ENCODE measurements at places on chromosomes 3 and 15.

GRCh38 chr3:123568875-123569274, 16.0 kb downstream of the HACD2 start:
- DNase-seq = no peak

DNA sequence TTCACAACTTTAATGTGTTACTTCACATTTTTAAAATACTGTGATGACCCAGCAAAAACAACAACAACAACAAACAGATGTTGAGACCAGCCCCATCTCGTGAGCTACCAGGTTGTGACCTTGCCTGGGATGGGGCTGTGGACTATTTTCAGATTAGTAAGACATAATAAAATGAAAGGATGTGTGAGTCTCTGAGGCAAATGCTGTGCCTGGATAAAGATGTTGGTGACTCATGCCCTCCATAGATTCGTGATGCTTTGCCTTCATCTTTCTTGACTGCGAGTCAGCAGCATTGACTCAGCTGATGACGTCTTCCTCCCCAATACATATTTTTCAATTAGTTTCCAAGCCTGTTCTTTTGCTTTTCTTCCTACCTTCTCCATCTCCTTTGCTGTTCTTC, 453.0 kb upstream of the CFAP20DC start:
- no peak for DNase-seq

GRCh38 chr3:83769791-83770663, 1188.8 kb upstream of the CADM2 start:
- no peak for DNase-seq

- DNase-seq = no peak
These were observed 778 bp downstream of the CRBN start for GRCh38 chr3:3178498-3179328.

DNA sequence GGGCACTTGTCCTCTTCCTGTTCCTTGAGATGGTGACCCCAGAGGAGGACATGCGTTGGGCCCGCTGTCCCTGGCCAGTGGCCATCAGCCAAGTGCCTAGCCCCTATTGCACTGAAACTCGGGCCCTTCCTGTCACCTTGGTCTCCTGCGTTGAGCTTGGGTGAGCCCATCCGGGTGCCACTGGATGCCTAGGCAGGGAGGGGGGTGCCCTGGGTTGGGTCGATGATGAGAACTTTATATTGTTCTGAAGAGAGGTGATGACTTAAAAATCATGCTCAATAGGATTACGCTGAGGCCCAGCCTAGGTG, 221.8 kb downstream of the SNRPN start:
- no peak for DNase-seq

GRCh38 chr3:175670557-175670956, 811.4 kb downstream of the NAALADL2 start:
- no peak for DNase-seq

- no peak for DNase-seq
These were observed 20.8 kb downstream of the AKAP13 start for GRCh38 chr15:85401108-85401774.

DNA sequence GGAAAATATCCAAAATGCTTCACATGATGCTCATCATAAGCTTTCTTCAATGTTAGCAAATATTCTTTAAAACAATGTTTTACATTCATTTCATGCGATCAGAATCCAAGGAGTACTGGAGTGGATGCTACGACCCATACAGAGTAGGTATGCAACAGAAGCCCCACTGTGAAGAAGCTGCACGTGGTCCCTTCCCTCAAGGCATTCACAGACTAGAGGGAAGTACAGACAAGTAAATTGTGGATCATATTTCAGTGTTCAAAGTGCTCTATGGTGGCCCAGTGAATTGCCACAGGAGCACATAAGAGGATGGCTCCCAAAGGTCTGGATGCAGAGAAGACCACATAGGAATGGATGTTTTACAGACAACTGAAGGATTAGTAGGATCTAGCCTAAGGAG, 789.9 kb downstream of the IGSF11 start:
- no peak for DNase-seq

- DNase-seq = no peak
These were observed 31.0 kb upstream of the OR5K4 start for GRCh38 chr3:98322686-98323085.

GRCh38 chr3:114506591-114507300, 212.9 kb downstream of the TIGIT start:
- no peak for DNase-seq

DNA sequence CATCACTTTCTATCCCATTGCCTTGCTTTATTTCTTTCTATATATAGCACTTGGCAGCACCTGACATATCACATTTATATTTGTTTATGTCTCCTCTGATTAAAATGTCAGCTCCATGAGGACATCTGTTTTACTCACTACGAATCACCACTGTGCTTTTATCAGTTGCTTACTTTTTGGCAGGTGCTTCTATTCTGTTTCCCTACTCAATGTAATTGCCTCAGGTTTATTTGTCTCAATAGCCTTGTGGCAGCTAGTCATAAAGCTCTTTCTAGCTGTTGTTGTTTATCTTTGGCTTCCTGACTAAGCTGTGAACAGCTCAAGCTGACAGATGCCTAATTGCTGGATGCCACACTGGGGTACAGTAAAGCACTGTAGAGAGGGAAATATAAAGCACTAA, 85.5 kb downstream of the VPS13C start:
- peak; percentile 61 for DNase-seq

- peak; percentile 30 for DNase-seq
These were observed 25.0 kb upstream of the THBS1 start for GRCh38 chr15:39555885-39556284.

DNA sequence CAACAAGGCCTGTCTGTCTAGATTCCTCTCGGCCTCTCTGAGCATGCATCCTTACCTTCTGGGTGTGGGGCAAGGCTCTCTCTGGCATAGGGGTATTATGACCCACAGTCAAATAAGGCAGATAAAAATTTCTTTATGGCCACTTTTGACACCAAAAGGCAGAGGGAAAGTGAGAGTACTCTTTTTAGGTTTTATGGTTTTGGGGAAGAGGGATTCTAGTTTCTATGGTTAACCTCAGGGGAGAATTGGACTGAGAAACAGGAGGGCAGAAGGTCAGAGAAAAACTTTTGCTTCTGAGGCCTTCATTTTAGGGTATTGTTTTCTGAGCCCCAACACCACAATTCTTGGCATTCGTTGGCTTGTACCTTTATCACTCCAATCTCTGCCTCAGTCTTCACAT, 70.0 kb upstream of the CCDC54 start:
- no peak for DNase-seq

DNA sequence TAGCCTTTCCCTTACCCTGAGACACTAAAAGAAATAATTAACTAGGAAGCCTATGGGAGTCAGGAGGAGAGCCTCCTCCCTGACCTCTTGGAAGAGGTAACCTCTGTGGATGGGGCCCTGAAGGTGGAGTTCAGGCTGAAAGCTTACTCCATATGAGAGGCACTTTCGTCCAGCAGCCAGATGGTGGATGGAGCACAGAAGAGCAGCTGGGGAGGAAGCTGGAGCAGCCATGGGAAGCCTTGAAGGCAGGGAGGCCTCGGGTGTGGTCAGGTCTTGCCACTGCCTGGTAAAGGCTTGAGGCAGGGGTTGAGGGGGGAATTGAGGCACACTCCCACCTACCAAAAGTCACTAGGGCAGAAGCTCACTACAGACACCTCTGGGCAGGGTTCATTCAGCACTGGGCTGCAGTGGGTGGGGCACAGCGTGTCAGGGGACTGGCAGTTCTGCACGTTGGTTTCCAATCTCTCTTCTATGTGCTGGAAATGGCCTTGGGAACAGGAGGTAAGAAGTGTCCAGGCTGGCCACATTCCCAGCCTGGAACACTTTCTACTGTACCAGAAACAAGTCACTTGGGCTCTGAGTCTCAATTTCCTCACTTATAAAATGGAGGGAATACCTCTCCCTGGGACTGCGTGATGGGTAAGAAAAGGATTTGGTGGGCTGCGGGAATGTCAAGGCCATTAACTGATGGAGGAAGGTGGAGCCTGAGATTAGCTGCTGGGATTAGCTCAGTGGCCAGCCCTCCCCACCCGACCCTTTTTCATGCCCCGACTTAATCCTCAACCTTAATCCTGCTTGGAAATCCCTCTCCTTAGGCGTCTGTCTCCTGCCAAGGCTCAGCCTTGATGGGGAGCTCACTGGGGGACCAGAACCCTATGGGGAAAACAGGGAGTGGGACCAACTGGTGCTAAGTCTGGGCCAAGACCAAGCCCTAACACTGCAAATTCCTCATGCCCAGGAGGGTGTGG, 5.4 kb downstream of the PCBP4 start:
- no peak for DNase-seq

- DNase-seq = no peak
These were observed 82.9 kb downstream of the SCN11A start for GRCh38 chr3:38968891-38969290.

DNA sequence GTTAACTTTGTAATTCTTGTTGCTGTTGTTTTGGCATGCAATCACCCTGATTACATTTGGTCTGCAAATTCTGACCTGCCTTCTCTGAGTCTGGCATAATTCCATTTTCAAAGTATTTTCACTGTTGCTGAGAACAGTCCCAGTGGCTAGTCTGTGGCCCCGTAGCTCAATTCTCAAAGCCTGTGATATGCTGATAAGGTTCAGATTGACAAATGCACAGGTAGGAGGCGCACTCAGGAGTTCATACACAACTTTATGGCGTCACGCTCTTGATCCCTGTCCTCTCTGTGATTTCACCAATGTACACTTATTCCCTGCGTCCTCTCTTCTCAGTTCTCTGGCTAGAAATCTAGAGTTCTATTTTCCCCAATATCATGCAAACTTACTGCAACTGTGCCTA, 376.6 kb upstream of the SLCO3A1 start:
- no peak for DNase-seq

DNA sequence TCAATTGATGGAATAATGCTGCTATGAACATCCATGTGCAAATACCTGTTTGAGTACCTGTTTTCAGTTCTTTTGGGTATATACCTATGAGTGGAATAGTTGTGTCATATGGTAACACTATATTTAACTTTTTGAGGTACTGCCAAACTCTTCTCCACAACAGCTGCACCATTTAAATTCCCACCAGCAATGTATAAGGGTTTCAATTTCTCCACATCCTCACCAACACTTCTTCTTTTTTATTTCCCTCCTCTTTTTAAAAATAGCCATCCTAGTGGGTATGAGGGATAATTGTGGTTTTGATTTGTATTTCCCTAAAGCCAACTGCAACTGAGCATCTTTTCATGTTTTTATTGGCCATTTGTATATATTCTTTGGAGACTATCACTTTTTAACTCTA, 31.3 kb upstream of the ARHGEF3 start:
- DNase-seq = no peak

DNA sequence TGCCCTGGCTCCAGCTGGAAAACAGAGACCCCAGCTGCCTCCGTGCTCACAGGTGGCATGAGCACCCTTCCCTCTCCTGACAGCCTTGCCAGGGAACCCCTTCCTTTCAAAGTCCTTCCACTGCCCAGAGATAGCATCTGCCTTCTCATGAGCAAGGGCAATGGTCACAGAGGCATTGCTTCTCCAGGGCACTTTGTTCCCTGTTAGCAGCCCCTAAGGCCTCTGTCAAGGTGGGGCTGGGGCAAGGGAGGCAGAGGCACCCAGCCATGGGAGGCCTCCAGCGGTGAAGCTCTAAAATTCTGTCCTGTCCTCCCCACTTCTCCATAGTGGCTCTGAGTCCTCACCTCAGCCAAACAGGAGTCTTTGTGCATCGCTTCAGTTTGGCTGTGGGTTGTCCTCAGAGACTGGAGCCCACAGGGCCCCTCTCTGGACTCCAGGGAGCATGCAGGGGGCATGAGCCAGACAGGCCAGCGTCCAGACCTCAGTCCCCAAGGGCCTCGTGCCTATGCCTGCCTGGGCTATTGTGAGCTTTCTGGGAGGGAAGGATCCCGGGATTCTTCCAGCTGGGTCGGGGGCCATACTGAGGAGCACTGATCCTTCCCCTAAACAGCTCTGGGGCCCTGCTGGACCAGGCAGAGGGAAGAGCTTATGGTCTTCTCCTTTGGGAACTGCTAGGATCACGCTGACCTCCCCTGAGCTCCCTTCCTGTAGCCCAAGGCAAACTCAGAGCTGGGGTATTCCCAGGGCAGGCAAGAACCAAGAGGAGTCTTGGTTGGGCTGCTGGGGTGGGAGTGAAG, 106.6 kb downstream of the DNAJB8 start:
- DNase-seq = no peak

DNA sequence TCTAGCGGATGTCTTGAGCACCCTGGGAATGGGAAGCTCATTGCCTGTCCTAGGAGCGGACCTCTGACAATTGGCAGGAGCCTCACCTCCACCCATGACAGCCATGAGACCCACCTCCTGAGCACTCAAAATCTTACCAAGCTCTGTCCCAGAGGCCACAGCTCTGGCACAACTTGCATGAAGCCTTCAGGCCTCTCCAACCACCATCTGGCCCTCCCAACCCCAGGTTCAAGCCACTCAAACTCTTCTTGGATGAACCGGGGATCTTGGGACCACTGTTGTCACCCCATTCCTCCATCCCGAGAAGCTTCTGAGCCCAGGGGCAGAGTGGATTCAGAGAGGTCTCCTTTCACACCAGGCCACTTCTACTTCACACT, 1.5 kb downstream of the VIPR1 start:
- DNase-seq = no peak

- peak; percentile 33 for DNase-seq
These were observed 71.8 kb downstream of the SYNPR start for GRCh38 chr3:63349583-63350573.

DNA sequence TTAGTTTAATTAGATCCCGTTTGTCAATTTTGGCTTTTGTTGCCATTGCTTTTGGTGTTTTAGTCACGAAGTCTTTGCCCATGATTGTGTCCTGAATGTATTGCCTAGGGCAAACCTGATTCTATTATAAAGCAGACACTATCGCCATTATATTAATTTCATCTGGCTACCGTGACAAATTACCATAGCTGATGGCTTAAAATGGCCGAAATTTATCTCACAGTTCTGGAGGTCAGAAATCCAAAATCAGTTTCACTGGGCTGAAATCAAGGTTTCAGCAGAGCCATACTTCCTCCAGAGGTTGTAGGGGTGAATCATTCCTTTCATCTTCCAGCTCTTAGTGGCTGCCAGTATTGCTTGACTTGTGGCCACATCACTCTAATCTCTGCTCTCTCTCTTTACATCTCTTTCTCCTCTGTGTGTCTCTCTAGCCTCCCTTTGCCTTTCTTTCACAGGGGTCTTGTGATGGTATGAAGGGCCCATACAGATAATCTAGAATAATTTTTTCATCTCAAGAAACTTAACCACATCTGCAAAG, 31.7 kb upstream of the FRMD4B start:
- no peak for DNase-seq

DNA sequence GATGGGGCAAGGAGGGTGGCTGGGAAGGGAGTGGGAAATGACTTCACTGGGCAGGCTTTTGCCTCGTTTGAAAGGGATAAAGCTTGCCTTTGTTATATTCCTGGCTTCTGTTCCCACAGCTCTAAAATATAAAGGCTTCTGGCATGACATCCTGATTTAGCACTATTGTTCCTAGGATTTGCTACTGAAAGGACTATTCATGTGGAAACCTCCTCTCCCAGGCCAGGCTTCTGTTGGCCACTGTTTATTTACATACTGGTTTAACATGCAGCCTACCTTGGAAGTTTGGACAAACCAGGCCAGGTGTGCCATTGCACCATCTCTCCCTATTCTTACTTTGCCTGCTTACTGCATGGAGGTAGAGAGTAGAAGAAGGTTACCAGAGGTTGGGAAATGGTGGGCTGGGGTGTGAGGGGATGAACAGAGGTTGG, 2.4 kb upstream of the LMCD1 start:
- DNase-seq = peak; percentile 4

Data from NCI-H1105 treated with DMSO at 0.1 percent for 48 hours (cell line).